ENCODE measurements at places on chromosomes 1 and 21.

GRCh38 chr1:208218237-208219097 lies 25.7 kb downstream of the PLXNA2 start:
- H3K36me3 ChIP-seq = no peaks in the 10 kb centered on the region
- DNase-seq = no peak
- H3K4me3 ChIP-seq = no peak overlapping the region
- H3K4me1 ChIP-seq = peaks cover 35% of the 10 kb centered on the region

GRCh38 chr1:155256058-155256852 lies 972 bp upstream of the ENTREP3 start:
- no peaks in the 10 kb centered on the region for H3K27me3 ChIP-seq
- H3K4me1 ChIP-seq = peaks cover 8% of the 10 kb centered on the region
- DNase-seq = peak; percentile 46

GRCh38 chr1:56025942-56026341 lies 553.4 kb downstream of the PLPP3 start:
- no peak for DNase-seq
- no peaks in the 10 kb centered on the region for H3K36me3 ChIP-seq
- no peaks in the 10 kb centered on the region for H3K4me1 ChIP-seq
- no peak overlapping the region for H3K27ac ChIP-seq

- no peaks in the 10 kb centered on the region for H3K27me3 ChIP-seq
- no peak overlapping the region for H3K4me3 ChIP-seq
Observed at GRCh38 chr1:11281518-11282331, 8.7 kb downstream of the UBIAD1 start.
